ENCODE measurements at places on chromosomes 2 and 18.

DNA sequence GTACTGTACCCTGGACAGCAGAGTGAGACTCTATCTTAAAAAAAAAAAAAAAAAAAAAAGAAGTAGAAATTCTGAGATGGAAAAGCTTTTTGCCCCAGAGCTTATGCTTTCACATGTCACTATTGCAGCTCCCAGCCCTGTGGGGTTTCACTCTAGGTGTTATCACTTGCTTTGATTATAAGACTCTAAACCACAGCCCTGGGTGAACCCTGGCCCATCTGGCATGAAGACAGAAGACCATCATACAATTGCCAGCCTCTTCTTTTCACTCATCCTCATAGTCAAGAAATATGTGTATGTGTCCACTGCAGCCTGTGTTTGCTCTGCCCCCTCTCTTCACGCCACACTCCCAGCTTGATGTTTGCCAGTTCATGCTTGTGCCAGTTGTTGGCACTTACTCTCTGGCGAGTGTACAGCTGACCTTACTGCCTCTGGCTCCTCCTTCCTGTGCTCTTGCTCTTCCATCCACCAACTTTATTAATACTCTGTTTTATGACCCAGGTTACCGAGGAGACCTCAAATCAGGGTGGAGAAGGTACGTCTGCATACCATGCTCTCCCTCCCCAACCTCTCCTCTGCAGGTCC is 136.7 kb upstream of the NCK2 start:
- no peak for DNase-seq

DNA sequence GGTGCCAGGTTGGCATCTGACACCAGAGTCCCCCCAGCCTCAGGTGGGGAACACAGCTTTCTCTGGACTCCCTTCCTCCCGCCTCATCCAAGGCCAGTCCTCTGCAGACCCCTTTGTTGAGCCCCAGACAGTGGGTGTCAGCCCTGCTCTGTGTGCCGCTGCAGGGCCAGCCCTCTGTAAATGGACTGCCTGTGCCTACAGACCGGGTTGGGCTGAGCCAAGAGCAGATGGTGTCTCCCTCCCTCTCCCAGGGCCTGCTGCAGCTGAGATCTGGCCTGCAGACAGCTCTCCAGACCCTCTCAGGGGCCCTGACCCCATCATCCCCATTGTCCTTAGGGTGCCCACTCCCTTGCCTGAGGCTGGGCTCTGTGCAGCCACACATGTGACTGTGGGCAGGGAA is 160.8 kb downstream of the KLHL29 start:
- no peak for DNase-seq

GRCh38 chr2:211690736-211691135 is 847.9 kb downstream of the ERBB4 start:
- no peak for DNase-seq

DNA sequence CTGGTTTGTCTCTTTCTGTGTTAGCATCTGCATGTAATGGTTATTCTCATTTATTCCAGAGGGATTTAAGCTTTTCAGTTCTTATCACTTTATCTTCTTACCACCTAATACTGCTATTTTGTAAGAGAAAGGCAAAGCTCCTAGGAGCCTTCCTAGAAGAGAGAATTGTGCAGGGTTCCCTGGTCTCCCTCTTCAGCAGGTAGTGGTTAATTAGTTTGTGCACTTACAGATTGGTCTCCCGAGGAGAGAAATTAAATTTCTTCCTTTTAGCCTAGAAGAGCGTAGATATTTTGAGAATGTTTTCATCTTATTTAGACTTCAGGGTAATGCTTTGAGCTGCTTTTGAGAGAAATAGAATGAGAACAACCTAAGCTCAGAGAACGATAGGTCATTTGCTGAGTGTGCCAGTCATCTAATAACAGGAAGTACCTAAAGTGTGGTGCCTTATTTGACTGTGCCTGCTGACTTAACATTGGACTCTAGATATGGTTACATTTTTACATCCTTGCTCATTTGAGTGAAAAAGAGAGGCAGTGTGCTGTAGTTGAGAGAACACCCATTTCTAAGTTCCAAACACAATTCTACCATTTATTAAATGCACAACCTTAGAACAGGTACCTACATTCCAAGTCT is 651.4 kb downstream of the STK39 start:
- no peak for DNase-seq

Measured in stimulated activated CD8-positive, alpha-beta memory T cell treated with anti-CD3 and anti-CD28 coated beads, Interleukin-15, amount 100 ng/mL, for 4 hours (primary cell).